Astrocyte of the spinal cord (primary cell): ENCODE measurements at places on chromosomes 3 and 15.
A peak's percentile ranks its signal among the peaks of the same experiment; 100 is the strongest.

DNA sequence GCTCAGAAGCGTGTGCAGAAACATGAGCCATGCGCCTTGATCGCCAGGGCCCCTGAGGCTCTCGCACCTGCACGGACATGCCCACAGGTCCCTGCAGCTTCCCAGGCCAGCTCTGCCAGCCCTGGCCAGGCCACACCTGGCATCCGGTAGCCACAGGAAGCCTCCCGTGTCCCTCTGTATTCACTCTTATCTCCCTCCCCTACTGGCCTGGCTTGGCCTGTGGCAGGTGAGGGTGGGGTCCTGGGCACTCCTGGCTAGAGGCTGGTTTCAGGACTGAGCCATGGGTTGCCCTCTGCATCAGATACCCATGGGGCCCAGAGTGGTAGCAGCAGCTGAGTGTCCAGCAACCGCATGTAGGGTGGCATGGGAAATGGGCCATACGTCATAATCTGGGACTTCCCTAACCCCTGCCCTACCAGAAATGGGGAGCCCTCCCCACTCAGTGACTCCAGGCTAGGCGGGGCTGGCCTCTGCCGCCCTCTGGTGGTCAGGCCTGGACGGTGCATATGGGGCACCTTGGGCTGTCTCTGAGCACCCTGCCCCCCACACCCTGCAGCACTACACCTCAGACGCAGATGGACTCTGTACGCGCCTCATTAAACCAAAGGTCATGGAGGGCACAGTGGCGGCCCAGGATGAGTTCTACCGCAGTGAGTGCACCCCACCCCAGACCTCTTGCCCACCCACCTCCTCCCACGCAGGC lies 12.6 kb upstream of the LMAN1L start:
- peak; percentile 39 for DNase-seq

DNA sequence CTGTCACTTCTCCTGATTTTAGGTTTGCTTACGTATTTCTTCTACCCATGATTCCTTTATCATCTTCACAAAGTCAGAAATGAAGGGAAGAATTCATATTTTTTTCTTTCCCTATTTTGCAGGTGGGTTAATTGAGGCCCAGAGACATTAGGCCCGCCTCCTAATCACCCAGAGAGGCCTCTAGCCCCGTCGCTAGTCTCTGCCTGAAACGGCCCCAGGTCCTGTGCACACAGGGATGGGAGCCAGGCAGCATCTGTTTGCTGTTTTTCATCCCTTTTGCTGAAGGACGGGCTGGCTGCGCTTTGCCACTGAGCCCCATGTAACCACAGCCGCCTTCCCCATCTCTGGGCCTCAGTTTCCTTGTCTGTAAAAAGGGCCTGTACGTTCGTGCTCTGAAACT lies 135.9 kb downstream of the FBLN2 start:
- no peak for DNase-seq

GRCh38 chr3:188126276-188126675 lies 27.7 kb upstream of the LPP start:
- DNase-seq, result peak; percentile 42

DNA sequence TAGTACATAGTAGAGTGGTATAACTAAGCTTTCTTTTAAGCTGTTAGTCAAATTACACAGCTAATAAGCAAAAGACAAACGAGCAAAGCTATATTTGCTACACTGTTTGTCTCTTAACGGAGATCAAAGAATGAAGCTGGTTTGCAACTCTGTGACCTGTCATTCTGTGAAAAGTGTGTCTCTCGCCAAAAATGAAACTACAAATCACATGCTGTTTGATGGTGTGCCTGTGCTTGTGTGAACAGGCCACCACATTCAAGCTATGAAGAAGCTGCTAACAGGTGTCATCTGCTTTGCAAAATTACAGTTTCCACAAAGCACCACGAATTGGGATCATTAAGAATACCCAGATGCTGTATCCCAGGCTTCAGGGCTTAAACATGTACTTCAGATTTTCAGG lies 667.8 kb upstream of the NAALADL2 start:
- no peak for DNase-seq

DNA sequence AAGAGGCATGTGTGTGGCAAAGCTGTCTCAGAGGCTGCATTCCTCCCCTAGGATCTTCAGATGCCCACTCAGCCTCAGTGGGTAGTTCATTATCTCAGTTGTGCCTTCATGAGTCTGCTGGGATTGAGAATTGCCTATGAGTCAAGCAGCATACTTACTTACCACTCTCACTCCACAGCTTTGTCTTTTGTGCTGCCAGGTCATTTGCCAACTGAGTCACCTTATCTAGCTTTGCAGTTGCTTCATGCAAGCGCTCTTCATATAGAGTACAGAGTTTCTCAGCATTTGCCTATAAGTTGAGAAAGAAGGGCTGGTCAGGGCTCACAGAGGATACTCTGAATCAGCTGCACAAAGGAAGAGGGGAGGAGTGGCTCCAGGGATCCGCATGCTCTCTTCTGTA lies 89.5 kb downstream of the MYH15 start:
- peak; percentile 83 for DNase-seq

DNA sequence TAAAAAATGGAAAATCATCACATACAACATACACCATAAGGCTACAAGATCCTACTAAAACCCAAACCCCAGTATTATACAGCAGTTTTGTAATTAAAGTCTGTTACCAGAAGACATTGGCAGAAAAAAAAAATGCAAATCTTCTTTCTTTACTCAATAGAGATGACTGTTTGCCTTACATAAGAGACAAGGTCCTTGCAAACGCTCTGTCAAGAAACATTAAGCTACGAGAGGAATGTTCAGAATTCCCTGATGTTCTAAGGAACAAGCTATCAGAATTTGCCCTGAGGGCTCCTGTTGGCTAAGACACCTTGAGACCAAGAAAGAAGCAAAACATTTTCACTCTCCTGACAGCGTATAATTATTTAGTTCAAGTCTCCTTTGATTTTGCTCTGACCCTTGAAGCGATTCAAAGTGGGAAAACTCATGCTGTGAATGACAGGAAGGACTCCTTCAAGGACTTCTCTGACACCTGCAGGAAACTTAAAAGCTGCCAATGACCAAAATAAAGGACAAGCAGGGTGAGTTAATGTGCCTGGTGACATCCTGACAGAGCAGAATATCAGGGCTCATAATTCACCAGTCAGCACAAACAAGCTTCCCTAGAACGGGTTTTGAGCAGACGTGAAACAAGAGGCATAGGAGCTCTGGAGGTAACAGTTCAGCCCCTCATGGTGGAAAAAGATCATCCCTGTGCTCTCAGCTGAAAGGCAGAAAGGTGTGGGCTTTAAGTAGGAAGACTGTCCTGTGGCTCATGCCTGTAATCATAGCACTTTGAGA lies 2.5 kb downstream of the SCAMP2 start:
- DNase-seq, result no peak
